ENCODE measurements at places on chromosomes 6 and 20.

DNA sequence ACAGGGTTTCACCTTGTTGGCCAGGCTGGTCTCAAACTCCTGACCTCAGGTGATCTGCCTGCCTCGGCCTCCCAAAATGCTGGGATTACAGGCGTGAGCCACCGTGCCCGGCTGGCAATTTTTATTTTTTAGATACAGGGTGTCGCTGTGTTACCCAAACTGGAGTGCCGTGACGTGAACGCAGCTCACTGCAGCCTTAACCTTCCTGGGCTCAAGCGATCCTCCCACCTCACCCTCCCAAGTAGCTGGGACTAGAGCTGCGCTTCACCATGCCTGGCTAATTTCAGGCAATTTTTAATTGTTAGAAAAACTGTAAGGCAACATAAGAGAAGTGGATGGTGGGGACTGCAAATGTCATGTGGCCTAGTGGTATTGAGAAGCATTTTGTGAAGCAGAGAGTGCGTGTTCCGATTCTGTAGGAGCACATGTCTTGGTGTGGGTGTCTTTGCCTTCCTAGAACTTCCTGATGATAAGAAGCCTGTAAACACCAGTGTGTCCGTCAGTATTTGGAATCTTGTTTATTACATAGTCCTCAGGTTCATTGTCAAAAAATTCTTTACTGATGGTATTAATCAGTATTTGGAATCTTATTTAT, 18.0 kb downstream of the JARID2 start:
- DNase-seq = no peak

DNA sequence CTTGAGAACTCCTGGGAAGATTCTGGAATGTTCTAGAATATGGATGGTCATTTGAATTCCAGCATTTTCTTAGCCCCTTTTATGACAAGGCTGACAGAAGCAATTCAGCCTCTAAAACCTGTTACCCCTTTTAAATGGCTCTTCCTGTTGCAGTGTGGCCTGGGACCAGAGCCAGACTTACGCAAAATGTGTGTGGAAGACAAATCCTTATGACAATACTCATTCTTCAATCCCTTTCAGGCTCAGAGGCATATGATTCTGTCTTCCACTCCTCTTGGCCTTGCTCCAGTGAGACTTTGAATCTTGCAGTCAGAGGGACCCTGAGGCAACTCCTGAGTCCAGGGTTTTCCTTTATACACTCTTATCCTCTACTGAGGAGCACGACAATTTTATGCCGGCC, 287.0 kb downstream of the CLIC5 start:
- peak; percentile 90 for DNase-seq

DNA sequence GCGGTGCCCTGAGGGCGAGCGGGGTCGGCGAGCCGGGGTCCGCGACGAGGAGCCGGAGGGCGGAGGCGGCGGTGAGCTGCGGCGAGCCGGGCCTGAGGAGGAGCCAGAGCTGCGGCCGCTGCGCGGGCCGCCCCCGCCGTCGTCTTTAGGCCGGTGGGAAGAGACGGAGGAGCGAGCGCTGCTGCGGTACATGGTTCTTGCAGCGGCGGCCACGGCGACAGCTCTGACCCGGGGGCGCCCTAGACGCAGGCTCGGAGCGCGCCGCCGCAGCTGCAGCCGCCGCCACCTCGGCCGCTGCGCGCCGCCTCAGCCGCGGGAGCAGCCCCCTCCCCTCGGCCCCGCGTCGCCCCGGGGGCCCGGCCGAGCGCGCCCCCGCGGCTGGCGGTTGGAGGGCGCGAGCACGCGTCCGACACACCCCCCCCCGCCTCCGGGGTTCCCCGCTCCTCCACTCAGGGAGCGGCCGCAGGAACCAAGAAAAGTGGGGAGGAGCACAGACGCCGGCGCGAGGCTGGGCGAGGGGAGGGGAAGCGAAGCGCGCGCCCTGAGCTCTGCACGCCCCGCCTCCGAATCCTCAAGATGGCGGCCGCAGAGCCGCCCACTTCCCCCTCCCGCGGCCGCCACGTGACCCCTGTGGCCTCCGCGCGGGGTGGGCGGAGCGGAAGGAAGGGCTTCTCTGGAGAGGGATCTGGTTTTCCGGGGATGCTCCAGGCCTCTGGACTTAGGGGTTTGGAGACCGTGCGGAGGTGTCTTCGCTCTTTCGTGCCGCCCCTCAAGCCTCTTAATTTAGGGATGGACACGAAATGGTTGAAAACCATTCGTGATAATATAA, at the start of gene ZNF318:
TSS of gene ZNF318 (minus strand) at position 474 of the 829 bp plus-strand sequence. CDS start at position 192, 282 bp downstream.
- DNase-seq = peak; percentile 98

DNA sequence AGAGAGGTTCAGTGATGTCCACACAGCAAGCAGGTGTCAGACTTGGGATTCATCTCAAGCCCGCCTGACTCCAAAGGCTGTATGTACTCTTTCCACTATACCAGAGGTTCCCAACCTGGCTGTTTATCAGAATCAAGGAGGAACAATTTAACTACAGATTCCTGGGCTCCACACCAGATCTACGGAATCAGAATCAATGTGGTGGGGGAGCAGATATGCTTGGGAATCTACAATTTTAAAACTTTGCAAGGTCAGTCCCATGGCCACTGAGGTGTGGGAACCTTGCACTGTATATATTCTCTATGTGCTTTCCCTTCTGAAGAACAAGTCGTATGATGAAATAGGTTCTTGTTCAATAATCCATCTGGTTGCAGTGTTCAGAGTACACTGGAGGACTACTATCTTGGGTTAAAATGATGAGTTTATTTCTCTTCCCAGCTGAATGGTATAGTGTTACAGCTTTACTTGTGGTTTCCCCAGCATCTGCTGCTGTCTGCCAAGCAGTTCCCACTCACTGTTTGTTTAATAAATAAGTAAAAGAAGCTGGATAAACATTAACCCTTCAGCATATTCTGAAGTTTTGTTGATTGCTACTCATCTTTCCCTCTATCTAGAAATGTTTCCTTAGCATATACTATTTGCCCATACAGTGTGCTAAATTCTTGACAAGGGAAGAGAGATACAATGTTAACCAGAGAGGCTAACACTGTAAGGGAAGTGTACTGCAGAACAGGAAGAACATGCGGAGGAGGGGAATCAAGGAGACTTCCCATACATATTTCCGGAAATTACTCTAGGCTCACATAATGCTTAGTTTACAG, 9.9 kb downstream of the TTI1 start:
- peak; percentile 60 for DNase-seq

DNA sequence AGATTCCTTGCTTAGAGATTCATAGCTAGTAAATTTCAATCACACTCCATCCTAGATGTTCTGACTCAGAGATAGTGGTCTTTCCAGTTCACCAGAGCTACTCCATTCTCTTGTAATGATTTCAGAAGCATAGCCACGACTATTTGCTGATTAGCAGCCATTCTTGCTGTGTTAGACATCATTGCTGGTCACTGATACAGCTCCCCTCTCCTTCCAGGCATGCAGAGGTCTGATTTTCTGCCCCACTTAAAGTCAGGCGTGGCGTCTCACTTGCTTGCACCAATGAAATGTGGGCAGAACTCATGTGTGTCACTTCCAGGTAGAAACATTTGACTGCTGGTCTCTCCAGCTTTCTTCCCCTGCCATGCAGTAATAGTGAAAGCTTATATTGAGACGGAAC, 168.9 kb upstream of the JARID2 start:
- peak; percentile 20 for DNase-seq

GRCh38 chr6:143149771-143150170, 89.1 kb downstream of the AIG1 start:
- DNase-seq = peak; percentile 80

Measured in fibroblast of skin of right biceps (primary cell).